ENCODE measurements at places on chromosomes 16 and 17.

GRCh38 chr17:37545486-37545885 is 55.8 kb downstream of the DUSP14 start:
- no peak for DNase-seq

DNA sequence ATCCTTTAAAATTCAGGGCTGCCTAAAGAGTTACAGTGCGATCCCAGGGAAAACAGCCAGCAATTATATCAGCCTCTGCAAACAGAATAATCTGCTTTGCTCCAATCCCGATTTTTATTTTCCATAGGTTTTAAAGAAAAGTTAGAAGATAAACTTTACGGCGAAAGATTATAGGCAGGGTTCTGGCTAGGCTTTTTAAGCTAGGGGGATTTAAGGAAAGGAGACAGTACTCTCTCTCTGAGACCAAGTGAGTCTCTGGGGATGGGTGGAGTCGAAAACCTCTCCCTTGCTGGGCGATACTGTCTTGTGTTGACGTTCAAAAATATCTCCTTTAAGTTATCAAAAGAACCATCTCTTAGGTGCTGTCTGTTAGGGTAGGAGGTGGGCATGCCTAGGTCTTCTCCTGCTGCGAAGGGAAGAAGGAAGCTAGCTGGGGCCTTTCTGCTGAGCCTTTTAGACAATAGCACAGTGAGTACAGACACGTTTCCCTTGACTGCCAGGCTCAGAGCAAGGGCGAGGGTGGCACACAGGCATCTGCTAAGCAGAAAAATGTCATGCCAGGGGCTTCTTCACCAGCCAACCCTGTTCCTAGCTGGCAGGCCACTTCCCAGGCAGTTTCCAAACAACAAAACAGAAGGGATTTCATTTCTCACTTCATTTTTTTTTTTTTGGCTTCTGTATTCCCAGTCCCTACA is 167.9 kb upstream of the MAF start:
- no peak for DNase-seq

- DNase-seq, result no peak
Measured at GRCh38 chr16:85857406-85857805, 41.6 kb upstream of the IRF8 start.

DNA sequence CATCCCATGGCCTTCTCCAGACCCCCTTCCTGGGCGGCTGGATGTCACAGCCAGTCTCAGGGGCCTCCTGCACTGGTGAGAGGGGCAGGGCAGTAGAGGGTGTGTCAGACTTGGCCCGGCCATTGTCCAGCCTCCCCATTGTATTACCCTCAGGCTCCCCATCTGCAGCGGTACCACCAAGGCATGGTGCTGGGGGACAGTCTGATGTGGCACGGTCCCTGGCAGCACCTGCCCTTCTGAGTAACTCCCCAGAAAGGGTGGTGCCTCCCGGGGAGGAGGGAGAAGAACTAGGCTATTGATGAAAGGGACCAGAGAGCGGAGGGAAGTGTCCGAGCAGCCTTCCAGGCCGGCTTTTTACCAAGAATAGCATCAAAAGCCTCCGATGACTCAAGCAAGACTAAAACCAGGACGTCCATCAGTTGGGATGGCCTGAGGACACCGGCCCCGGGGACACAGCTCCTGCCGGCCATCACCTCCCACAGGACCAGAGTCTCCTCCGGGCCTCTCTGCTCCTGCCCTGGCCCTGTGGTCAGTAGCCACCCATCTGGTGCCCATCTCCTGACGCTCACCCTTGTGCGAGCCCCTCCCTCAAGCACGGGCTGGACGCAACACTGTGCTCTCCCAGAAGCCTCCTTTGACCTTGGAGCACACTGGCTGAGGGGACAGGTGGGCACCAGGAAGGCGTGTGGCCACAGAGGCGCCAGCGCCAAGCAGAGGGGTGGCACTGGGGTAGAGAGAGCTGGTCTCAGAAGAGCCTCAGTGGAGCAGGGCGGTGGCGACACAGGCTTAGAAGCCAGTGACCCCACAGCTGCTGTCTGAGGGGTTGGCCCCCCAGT is 5.8 kb upstream of the CPNE7 start:
- no peak for DNase-seq

GRCh38 chr16:57503366-57503765 is 17.1 kb upstream of the DOK4 start:
- DNase-seq, result no peak

DNA sequence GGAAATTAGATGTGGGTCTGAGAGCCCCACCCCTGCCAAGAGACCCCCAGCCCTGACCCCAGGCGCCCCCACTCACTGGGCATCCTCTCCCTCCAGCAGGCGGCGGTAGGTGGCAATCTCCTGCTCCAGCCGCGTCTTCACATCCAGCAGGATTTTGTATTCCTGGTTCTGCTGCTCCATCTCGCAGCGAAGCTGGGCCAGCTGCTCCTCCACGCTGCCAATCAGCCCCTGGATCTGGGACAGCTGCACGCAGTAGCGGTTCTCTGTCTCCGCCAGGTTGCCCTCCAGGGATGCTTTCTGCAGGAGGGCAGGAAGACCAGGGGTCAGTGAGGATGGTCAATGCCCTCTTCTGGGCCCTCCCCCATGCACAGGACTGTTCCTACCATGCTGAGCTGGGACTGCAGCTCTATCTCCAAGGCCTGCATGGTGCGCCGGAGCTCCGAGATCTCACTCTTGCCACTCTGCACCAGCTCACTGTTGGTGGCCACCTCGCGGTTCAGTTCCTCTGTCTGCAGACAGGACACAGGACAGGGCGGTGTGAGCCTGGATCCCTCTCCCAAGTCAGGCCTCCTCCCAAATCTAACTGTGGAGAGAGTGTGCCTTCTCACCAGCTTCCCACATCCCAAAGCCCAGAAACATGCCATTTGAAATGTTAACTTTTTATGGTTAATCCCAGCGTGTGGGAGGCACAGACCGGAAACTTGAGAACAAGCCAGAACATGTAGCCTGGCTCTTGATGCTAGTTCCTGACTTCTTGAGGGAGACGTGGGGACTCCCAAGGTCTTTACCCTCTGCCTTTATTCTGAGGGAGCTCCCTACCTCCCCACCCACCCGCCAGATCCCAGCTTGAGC is 3.6 kb downstream of the KRT17 start:
- DNase-seq, result no peak

DNA sequence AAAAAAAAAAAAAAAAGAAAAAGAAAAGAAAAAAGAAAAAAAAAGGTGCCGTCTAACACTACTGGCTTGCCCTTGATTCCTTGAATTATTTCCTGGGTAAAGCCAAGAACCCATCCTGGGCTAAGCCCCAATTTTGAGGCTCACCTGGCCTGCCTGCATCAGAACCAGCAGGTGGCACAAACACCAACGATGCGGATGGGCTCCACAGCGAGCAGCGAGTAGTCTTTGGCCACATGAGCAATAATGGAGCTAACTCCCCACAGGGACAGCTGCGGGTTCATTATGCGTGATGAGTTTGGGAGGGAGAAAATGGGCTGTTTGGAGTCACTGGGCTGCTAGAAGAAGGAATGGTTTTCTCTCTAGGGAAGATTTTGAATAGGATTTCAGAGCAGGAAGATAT is 91.1 kb downstream of the ASIC2 start:
- no peak for DNase-seq

GRCh38 chr16:3646348-3646920 is 8.1 kb upstream of the DNASE1 start:
- DNase-seq, result no peak

GRCh38 chr17:9994761-9995160 is 89.7 kb upstream of the RCVRN start:
- DNase-seq, result no peak

Data from activated CD4-positive, alpha-beta T cell treated with anti-CD3 and anti-CD28 coated beads for 4 hours (primary cell).